PC-3 (cell line): ENCODE measurements at places on chromosomes 4 and X.

GRCh38 chr4:76156635-76157034 lies 8.4 kb upstream of the NUP54 start:
- H3K27ac ChIP-seq = no peak overlapping the region
- DNase-seq = no peak
- no peaks in the 10 kb centered on the region for H3K27me3 ChIP-seq
- H3K4me1 ChIP-seq = no peaks in the 10 kb centered on the region

DNA sequence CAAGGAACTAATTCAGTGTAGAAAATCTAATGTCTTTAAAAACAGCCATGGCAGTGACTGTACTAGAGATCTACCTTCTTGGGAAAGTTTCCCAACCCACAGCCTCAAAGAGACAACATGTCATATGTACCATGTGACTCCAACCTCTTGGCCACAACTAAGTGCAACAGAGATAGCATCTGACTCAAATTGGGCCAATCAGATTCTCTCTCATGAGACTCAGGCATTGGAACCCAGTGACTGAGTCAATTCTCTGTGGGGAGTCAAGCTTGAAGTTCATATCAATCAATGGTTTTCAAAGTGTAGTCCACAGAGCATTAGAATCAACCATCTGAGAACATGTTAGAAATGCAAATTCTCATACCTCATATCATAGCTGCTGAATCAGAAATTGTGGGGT lies 123.3 kb downstream of the MBNL3 start:
- H3K4me3 ChIP-seq = no peak overlapping the region
- H3K36me3 ChIP-seq = no peaks in the 10 kb centered on the region
- H3K27ac ChIP-seq = no peak overlapping the region
- no peaks in the 10 kb centered on the region for H3K27me3 ChIP-seq
- H3K4me1 ChIP-seq = peaks cover 13% of the 10 kb centered on the region
- no peak for DNase-seq

GRCh38 chr4:142475663-142476062 lies 370.4 kb downstream of the INPP4B start:
- H3K4me1 ChIP-seq = peaks cover 60% of the 10 kb centered on the region
- no peaks in the 10 kb centered on the region for H3K36me3 ChIP-seq
- peak overlapping the region; percentile 99 for H3K27ac ChIP-seq
- H3K4me3 ChIP-seq = peak overlapping the region; percentile 51

DNA sequence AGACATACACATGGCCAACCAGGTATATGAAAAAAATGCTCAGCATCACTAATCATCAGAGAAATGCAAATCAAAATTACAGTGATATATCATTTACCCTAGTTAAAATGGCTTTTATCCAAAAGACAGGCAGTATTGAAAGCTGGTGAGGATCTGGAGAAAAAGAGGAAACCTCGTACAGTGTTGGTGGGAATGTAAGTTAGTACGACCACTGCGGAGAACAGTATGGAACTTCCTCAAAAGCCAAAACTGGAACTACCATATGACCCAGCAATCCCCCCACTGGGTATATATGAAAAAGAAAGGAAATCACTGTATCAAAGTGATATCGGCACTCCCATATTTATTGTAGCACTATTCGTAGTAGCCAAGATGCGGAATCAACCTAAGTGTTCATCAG lies 23.4 kb downstream of the ABHD18 start:
- H3K36me3 ChIP-seq = no peaks in the 10 kb centered on the region
- H3K27me3 ChIP-seq = no peaks in the 10 kb centered on the region
- H3K27ac ChIP-seq = no peak overlapping the region
- H3K4me3 ChIP-seq = no peak overlapping the region

GRCh38 chrX:20212486-20213089 lies 54.1 kb downstream of the RPS6KA3 start:
- H3K36me3 ChIP-seq = 0 out of 2 replicates have a peak, but pooled peaks cover 3% of the 10 kb centered on the region
- no peaks in the 10 kb centered on the region for H3K27me3 ChIP-seq
- H3K4me1 ChIP-seq = peaks cover 9% of the 10 kb centered on the region
- DNase-seq = no peak
- H3K27ac ChIP-seq = no peak overlapping the region

GRCh38 chr4:7381221-7381889 lies 53.4 kb downstream of the PSAPL1 start:
- DNase-seq = no peak
- no peak overlapping the region for H3K4me3 ChIP-seq
- no peaks in the 10 kb centered on the region for H3K4me1 ChIP-seq

- no peak for DNase-seq
- H3K27ac ChIP-seq = no peak overlapping the region
- H3K27me3 ChIP-seq = no peaks in the 10 kb centered on the region
- no peaks in the 10 kb centered on the region for H3K36me3 ChIP-seq
- H3K4me3 ChIP-seq = no peak overlapping the region
- H3K4me1 ChIP-seq = 0 out of 2 replicates have a peak, but pooled peaks cover 3% of the 10 kb centered on the region
Measured at GRCh38 chr4:1582227-1582626, 101.9 kb downstream of the FAM53A start.

DNA sequence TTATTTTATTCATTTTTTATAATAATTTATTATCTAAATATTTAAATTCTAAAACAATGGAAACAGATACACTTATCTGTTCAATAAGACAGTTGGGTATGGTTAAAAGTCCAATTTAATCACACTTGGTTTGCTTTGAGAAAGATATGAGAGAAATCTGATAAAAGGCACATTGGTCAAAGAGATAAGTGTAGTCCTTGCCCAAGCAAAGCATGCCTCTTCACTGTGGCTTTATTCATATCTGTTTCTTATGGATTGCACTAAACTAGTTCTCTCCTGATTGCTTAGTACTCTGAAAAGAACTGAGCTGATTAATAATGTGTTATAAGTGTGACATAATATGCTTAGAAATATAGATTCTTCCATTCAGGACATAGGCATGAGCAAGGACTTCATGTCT lies 39.8 kb downstream of the CXCL1 start:
- H3K36me3 ChIP-seq = no peaks in the 10 kb centered on the region
- H3K4me3 ChIP-seq = no peak overlapping the region
- H3K27ac ChIP-seq = no peak overlapping the region
- DNase-seq = no peak

DNA sequence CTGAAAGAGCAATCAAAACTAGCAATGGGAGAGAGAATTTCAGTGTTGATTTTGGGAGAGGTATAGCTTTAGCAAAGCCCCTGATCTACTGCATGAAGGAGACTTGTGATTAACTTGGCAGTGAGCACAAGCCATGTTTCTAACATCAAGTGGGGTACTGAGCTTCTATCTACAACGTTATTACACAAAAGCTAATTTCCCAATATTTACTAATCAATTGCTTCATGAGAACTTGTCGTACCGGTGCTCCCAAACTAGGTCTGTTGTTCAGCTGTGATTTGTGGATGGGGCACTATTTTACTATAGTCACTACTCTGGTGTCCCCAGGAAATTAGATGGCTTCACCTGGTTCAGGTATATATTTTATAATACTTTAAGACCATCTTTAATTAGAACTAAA lies 16.2 kb downstream of the ANK2 start:
- peaks cover 10% of the 10 kb centered on the region for H3K4me1 ChIP-seq
- no peak overlapping the region for H3K27ac ChIP-seq
- no peaks in the 10 kb centered on the region for H3K27me3 ChIP-seq
- no peaks in the 10 kb centered on the region for H3K36me3 ChIP-seq
- H3K4me3 ChIP-seq = no peak overlapping the region
- DNase-seq = no peak

GRCh38 chr4:8501781-8502180 lies 61.2 kb downstream of the TRMT44 start:
- no peaks in the 10 kb centered on the region for H3K4me1 ChIP-seq
- H3K27ac ChIP-seq = no peak overlapping the region
- no peak overlapping the region for H3K4me3 ChIP-seq
- H3K36me3 ChIP-seq = no peaks in the 10 kb centered on the region
- DNase-seq = no peak
- no peaks in the 10 kb centered on the region for H3K27me3 ChIP-seq

DNA sequence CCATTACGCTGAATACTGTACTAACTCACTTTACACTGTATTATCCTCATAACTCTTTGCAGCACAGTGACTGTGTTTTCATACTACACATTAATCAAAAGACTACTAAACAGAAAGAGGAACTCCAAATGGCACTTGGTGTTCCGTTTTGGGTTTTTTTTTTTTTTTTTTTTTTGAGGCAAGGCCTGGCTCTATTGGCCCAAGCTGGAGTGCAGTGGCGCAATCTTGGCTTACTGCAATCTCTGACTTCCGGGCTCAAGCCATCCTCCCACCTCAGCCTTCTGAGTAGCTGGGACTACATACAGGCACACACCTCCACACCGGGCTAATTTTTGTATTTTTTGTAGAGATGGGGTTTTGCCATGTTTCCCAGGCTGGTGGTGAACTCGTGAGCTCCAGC lies 10.7 kb downstream of the KLHL8 start:
- DNase-seq = no peak
- H3K27me3 ChIP-seq = no peaks in the 10 kb centered on the region
- H3K4me3 ChIP-seq = no peak overlapping the region
- no peak overlapping the region for H3K27ac ChIP-seq

DNA sequence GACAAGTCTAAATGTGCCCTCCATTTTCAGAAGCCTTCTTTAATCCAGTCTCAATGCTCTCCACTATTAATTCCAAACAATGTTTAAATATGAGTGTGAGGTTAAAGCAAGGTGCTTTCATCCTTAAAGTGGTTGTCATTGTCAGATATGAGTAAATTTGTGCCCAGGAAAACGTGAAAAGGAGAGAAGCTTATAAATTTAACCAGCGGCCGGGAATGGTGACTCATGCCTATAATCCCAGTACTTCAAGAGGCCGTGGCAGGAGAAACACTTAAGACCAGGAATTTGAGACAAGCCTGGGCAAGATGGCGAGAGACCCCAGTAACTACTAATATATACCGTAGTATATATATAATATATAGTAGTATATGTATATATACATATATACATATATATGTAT lies 270.0 kb downstream of the ARHGAP24 start:
- 0 out of 2 replicates have a peak overlapping the region, but pooled peaks have one; percentile 17 for H3K4me3 ChIP-seq
- no peaks in the 10 kb centered on the region for H3K27me3 ChIP-seq
- peaks cover 25% of the 10 kb centered on the region for H3K4me1 ChIP-seq

GRCh38 chr4:118927974-118928373 lies 39.3 kb downstream of the SYNPO2 start:
- no peak for DNase-seq
- no peaks in the 10 kb centered on the region for H3K27me3 ChIP-seq
- H3K27ac ChIP-seq = no peak overlapping the region

DNA sequence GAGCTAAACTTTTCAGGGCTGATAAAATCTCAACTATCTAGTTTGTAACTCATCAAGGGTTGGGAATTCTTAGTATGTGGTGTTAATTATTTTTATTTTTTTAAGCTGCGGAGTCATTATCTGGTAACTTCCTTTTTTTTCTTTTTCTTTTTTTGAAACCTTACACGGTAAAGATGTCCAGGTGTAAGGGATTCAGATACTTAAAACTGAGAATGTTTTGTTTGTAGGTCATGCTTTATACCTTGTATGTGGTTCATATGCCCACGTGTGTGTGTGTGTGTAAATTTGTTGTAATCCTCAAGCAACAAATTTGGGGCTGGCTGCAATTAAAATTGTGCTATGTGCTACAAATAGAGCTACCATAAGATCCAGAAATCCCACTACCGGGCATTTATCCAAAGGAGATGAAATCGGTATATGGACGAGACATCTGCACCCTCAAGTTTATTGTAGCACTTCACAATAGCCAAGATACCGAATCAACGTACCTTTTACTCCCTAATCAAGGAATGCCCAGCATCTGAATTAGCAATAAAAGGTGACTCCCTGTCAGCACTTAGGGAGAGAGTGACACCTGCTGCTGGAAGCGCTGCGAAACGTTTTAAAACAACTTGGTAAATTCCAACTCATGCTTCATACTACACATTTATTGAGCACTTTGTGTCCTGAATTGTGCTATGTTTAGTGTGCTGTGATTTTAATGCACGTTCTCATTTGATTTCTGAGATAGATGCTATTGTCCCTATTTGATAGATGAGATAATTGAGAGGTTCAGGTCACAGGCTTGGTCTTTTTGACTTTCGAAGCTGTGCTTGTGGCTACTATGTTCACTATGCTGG lies 16.1 kb downstream of the MSMO1 start:
- H3K4me3 ChIP-seq = no peak overlapping the region
- H3K36me3 ChIP-seq = peaks cover 7% of the 10 kb centered on the region; the same call in 1 of the 2 replicates
- H3K4me1 ChIP-seq = no peaks in the 10 kb centered on the region
- no peaks in the 10 kb centered on the region for H3K27me3 ChIP-seq

GRCh38 chr4:54077812-54078211 lies 13.4 kb upstream of the CHIC2 start:
- no peak overlapping the region for H3K4me3 ChIP-seq
- H3K27ac ChIP-seq = no peak overlapping the region

DNA sequence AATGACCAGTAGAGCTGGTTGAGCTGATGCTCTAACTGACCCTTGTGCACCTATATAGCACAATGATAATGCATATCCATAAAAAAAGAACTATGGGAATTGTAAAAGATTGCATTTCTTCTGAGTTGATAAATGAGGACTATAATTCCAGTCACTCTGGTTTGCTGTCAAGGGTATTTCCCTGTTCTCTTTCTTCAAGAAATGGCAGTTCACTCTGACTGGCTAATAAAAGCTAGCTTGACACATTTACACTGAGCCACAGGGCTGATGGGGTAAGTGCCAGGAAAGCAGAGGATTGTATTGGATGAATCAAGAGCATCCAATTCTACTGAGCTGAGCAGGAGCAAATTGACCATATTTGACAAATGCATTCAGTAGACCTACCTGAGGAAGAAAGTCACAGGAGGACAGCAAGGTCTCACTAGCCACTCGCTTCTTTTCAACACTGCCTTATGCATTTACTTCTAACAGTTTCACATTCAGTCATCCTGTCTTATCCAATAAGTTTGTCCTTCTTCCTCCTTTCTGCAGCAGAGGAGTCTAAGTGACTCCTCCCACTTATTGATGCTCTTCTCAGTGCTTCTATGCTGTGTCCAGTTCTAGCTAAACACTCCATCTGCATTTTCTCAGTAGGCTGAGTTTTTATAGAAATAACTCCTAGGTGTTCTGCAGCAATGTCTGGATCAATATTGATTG lies 43.0 kb downstream of the RBMX2 start:
- no peaks in the 10 kb centered on the region for H3K4me1 ChIP-seq
- no peak overlapping the region for H3K4me3 ChIP-seq
- H3K27ac ChIP-seq = no peak overlapping the region
- no peak for DNase-seq
- no peaks in the 10 kb centered on the region for H3K36me3 ChIP-seq
- H3K27me3 ChIP-seq = peaks cover 9% of the 10 kb centered on the region

DNA sequence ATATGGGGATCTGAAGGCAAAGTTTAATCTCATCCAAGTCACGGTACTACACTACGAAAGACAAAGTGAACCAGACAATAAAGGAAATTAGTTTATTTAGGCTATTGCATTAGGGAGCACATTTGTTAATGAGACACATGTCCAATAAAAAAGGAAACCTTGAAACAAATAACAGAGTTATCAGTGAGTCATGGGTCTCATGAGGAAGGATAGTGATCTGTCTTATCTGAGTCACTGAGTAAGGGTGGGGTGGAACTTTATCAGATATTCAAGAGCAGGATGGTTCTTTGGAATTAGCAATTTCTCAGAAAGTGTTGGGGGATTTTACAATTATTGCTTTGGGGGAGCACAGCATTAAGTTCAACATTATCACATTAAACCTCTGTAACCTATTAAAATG lies 188.9 kb upstream of the IL1RAPL1 start:
- peaks cover 9% of the 10 kb centered on the region; the same call in 1 of the 2 replicates for H3K4me1 ChIP-seq
- no peaks in the 10 kb centered on the region for H3K36me3 ChIP-seq
- peak; percentile 23 for DNase-seq
- no peak overlapping the region for H3K4me3 ChIP-seq
- no peak overlapping the region for H3K27ac ChIP-seq
